ENCODE measurements at places on chromosomes 1 and 21.
A peak's percentile ranks its signal among the peaks of the same experiment; 100 is the strongest.

- peak; percentile 13 for DNase-seq
These were observed 2.0 kb upstream of the LHX4 start for GRCh38 chr1:180227861-180228647.

GRCh38 chr1:219020386-219020785, 153.3 kb upstream of the LYPLAL1 start:
- no peak for DNase-seq

DNA sequence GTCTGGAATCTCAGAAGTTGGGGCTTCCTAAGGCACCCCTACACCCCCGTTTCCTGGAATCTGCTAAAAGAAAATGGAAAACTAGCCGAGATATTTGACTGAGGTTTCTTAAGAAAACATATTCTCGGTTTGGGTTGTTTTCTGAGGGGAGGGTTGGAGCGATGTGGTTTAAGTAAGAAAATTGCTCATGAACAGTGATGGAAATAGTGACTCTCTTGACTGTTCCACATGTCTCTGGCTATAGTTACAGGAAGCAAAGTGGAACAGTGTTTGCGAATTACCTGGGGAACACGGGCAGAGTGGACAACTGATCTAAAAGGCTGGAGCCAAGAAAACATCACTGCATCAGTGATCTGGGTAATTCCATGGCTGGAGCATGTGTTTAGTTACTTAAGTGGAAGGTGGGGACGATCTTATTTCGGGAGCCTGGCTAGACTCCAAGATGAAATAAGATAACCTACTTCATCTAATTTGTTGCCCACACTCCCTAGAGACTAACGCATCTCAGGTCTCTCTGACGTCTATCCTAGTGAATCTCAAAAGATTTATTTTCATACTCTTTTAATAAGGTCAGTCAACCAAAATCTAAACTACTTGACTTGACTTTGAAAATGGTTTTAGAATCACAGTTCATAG, 92.4 kb downstream of the KCNJ15 start:
- no peak for DNase-seq

DNA sequence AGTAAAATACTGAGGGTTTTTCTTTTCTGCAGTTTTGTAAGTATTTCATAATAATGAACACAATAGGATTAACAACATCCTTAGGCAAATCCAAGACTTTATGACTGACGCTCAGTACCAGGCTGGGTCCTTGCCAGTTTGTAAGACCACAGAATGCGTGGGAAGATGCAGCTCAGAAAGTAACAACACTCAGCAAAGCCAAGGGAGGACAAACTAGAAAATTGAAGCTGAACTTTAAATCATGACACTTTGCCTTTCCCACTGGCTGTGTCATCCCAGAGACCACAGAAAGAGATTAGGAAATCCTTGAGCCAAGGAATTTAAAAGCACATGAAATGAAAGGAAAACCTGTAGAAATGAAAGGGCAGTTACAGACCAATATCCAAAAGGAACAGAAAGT, 426.3 kb upstream of the CHRM3 start:
- no peak for DNase-seq

DNA sequence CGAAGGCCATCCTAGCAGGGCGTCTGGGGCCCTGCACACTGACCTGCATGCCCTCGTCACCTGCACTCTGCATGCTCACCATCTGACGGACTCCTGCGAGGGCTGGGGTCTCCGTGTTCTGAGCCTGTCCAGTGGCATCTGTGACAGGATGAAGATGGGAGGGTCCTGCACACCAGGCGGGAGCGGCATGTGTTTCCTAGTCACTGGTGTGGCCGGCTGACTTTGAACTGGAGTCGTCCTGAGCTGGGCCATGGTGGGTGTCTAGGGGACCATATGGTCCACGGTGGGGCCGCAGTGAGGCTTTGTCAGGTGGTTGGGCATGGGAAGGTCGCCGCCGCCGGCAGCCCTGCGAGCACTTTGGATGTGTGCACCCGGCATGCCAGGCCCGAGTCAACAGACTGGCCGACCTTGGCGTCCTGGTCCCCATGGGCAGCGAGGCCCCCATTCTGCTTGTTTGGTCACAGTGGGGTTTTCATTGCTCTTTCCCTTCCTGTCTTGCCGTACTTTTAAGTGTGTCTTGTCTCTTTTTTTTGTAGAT, 16.7 kb upstream of the DIP2A start:
- peak; percentile 55 for DNase-seq

DNA sequence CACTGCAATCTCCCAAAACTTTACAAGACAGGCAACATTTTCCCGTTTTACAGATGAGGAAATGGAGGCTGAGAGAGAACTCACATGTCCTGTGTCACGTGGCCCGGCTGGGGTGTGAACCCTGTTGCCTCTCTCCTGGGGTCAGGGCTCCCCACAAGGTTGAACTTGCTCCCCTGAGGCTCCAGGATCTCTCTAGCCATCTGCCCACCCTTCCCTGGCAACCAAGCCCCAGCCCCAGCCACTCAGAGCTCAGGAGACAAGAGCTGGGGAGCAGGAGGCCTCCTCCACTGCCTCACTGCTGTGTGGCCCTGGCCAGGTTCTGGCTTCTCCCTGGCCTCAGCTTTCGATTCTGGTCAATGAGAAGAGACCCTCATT, 11.8 kb downstream of the LAPTM5 start:
- no peak for DNase-seq

GRCh38 chr21:43758811-43759210, 17.3 kb downstream of the CSTB start:
- no peak for DNase-seq

DNA sequence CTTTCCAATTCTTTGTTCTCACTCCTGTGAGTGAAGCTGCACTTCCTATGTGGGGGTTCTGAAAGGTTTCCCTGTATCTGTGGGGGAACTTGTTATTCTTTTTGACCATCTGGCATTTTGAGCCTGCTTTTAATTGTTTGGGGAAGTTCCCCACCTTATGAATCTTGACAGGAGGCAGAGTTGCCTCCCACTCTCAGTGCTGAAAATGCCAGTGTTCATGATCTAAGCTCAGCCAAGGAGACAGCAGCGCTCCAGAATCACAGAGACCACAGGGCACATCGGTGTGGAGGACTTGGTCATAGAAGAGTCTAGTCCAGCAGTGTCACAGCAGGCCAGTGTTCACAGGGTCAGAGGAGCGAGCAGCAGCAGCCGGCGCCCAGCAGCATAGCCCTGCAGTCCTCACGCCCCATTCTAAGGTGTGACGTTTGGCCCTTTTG, 63.8 kb upstream of the PRDX6 start:
- no peak for DNase-seq

Measured in tibial artery (tissue), 4 donors.